ENCODE measurements at places on chromosomes 1 and 21.
A peak's percentile ranks its signal among the peaks of the same experiment; 100 is the strongest.

DNA sequence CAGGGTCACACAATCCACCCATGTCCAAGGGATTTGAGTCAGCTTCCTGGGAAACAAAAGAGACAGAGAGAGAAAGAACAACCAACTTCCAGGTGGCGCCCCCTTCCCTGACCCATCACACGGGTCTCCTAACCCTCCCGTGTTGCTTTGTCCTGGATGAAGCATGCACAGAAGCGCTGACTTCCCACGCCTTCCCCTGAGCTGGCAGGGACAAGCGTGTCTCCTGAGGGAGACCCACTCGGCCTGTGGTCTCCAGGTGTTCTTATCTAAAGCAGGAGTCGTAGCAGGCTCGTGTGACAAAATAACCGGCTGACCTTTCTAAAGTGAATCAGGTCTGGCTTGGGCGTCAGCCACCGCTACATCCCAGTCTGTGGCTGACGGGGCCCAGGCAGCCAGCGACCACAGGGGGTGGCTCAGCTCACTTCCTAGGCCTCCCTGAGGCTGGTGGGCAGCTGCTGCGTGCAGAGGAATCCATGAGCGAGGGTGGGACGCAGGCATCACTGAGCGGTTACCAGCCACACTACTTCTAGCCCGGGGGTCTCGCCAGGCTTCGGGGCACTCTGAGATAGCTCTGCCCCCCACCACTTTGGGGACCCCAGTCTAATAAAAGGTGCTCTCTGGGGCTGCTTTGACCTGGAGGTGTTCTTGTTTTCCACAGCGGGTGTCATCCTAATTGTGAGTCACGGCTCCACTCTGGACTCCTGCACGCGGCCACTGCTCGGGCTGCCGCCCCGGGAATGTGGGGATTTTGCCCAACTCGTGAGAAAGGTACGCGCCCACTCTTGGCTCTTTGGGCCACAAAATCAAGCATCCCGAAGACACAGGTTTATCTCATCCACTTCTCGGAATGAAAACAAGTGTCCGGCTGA lies 40.4 kb downstream of the UBASH3A start:
- DNase-seq, result no peak

DNA sequence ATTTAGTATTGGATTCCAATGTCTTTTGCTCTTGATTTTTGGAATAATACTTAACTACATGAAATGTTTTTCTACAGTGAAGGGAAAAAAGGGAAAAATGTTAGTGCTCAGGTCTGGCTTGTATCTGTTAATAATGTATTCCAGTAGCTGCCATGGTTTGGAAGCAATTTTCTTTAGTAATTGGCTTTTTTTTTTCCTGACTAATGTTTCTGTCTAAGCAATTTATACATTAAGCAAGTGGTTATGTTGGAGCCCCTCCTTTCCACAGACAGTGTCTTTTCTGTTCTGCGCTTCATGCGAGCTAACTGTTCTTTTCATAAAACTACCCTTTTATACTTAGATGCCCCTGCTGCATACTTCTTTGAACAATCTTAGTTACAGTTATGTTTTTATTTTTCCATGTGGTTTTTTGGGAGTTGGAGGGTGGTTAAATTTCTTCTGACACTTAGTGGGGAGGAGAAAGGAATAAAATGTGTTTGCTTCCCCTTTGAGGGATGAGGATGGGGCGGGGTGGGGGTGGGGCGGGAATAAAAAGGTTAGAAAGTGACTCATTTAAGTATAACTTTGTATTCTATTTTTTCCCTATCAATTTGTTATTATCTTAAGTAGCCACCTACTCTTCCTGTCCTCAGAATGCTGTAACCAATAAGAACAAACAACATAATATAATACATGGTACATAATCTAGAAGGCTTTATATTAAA lies 83.1 kb downstream of the CLIC4 start:
- no peak for DNase-seq

DNA sequence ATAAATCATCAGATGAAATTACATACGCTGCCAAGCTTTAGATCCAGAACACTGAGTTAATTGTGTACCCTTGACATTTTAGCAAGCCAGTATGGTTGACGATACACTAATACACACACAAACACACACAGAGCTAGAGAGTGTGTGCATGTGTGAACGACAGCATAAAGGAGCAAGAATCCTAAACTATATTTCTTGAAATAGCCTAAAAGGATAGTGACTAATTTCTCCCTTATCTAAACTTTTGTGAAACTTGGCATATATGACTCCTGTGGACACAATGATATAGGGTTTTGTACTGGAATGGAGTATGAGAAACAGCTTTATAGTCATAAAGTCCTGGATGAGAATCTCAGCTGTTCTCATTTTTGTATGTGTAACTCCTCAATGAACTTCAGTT lies 65.1 kb upstream of the DMRTA2 start:
- DNase-seq, result no peak

GRCh38 chr1:93200086-93200620 lies 19.6 kb downstream of the CCDC18 start:
- no peak for DNase-seq

GRCh38 chr1:20379075-20379474 lies 88.4 kb downstream of the VWA5B1 start:
- DNase-seq, result no peak

DNA sequence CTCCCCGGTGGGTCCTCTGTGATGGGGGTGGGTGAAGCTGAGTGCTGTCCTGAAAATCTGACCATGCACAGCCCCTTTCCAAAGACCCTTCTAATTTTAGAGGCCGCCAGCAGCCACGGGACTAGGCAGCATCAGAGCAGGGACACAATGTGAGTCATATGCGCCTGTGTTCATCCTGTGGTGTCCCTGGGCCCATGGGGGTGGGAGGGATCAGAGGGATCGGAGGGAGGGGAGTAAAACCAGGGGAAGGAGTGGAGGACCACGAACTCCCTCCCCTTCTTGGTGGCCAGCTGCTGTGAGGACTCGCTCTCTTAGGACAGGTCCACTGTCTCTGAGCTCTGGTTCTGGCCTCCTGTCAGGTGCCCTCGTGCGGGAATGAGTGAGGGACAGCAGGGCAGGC lies 61.5 kb downstream of the ADARB1 start:
- peak; percentile 68 for DNase-seq

- no peak for DNase-seq
Observed at GRCh38 chr1:17207046-17207445, 2.1 kb downstream of the PADI1 start.

DNA sequence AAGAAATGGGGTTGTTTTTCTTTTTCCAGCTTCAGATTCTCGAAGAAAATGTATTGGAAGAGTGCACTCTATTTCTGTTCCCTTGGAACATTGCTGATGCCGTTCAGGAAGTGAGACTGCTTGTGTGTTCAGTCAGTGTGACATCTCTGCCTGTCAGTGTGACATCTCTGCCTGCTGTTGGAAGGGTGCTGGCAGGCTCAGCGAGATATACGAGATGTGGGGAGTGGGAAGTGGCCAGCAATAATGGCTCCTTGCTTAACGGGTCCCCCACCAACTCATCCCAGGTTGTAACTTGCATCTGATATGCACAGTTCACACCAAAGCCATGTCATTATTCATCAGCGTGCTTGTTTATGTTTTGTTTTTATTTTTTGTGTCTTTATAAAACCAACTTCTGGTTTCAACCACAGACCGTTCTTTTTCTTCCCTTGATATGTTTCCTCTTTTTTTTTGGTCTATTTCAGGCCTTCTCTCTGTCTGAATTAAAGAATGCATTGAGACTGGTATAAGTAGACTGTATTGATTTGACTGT lies 145.4 kb downstream of the GALNT2 start:
- no peak for DNase-seq

DNA sequence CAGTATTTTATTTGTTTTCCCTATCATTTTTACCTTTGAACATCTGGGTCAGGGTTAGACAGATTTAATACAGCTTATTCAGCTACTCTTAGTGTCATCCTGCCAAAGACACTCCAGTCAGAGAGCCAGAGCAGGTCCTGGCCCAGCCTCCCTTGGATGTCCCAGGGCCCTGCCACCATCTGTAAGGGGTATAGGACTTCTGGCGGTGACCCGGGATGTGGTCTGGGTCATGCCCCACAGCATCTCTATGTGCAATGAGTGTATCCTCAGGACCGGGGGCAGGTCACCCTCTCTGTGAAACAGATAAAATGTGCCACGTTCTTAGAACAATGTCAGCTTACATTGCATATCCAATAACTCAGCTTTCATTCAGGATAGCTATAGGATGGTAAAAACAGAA lies 37.8 kb upstream of the PRSS38 start:
- no peak for DNase-seq

- no peak for DNase-seq
Observed at GRCh38 chr1:115908565-115909274, 67.6 kb upstream of the SLC22A15 start.

DNA sequence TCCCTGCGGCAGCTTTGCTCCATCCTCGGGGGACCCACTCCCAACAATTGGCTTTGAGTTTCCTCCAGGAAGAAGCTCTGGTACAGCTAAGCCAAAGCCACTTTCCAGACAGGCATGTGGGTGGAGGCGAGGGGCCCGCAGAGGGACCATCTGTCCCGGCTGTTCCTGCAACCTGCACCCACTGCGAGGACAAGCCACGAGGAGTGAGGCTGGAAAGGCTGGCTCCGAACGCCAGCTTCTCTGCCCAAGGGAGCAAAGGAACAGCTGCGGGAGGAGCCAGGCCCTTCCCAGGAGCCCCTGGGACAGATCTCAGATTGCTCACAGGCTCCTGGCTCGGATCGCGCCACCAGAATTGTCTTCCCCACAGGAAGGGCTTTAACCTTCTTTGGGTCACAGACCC lies 28.3 kb upstream of the PEF1 start:
- DNase-seq, result peak; percentile 97

DNA sequence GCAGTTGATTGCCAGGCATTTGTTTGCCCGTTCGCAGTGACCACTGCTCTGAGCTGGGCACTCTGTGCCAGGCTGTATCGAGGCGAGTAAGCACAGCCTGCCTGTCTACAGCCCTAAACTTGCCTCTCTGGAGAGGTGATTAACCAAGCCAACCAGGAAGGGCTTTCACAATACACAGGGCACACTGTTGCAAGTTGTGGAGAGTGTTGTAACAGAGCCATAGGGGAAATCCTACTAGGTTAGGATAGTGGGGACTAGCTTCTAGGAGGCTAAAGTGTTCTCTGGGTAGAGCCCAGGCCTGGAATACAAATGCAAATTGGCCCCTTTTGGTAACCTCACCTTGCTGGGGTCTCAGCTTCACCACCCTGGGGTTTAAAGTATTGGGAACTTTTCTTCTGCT lies 23.8 kb downstream of the PRDM2 start:
- DNase-seq, result no peak

DNA sequence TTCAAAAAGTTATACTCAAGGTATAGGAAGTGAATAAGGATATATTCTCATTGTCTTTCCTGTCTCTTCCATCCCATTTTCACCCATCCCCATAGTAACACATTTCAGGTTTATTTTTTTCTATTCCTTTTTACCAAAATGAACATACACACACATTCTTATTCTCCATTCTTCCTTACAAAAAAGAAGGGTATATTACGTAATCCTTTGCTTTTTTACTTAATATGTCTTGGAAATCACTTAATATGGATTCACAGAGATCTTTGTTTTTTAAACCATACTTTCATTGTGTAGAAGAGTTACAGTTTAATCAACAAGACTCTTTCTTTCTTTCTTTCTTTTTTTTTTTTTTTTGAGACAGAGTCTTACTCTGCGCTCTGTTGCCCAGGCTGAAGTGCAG lies 128.2 kb upstream of the BMP8A start:
- DNase-seq, result no peak

DNA sequence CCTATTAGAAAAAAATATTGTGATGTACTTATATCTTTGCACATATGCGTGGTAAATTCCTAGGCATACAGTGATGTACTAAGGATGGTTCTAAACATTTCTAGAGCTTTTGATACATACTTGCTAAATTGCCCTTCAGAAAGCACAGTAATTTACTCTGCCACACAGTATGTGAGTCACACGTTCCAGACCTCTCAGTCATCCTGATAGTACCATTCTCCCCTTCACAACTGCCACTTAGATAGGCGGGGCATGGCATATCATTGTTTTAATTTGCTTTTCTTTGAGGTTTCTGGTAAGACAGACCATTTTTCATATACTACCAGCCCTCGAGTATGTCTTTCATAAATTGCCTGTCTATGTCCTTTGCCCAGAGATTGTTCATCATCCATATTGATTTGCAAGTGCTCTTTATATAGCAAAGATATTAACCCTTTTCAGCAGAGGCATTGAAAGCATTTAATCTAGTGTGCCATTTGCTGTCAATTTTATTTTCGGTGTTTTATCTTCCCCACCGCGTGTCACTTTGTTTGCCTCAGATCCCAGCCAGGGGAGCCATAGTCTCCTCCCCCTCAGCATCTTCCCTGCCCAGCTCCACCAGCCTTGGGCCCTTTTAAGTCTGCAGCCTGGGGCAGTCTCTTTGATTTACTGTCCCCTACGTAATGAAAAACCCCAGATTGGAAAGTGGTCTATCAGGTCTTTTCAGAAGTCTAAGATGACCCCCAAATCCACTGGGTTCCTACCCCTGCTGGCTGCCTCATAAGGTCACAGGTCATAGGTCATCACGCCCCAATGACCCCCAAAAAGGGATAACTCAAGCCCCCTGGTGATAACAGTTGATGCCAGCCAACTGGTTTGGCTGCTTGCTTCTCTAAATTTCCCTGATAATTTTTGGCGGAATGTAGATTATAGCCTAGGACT lies 11.8 kb upstream of the PAX7 start:
- no peak for DNase-seq

- no peak for DNase-seq
Observed at GRCh38 chr1:32048440-32048839, 24.3 kb upstream of the TMEM39B start.

DNA sequence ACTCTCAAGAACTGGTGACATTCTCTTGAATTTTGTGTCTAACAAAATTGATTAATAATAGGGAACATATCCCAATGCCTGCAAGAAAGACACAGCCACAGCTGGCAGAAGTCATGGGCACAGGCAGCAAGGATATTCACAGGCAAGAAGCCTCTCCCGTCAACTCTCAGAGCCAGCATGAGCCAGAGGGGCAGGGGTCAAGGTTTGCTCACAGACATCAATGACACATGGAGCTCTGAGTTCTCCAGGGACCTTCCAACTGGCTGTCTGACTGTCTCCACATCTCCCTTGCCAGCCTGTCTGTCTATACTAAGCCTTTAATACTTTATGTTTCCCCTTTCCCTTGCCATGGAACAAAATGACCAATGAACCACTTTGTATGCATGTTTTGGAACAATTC lies 101.5 kb upstream of the RAB4A start:
- DNase-seq, result no peak

GRCh38 chr1:63794939-63795378 lies 21.1 kb downstream of the ROR1 start:
- DNase-seq, result no peak

- DNase-seq, result no peak
Observed at GRCh38 chr1:117638141-117638540, 32.3 kb downstream of the TENT5C start.

DNA sequence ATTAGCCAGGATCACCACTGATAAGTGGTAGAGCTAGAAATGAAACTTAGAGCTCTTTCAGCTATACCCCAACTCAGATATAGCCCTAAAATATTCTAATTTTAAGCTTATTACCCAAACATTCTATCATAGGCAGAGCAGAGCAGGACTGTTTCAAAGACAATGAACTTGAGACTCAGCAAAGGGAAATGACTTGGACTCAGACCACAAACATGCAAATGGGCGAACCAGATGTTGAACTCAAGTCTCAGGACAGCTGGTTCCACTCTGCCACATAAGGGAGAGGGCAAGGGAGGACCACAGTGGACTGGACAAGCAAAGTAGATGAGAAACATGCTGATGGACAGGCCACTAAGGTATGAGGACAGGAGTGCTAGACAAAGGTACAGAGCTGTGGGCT lies 315.3 kb downstream of the OMA1 start:
- no peak for DNase-seq

- peak; percentile 69 for DNase-seq
Observed at GRCh38 chr1:152141971-152142584, 16.9 kb downstream of the RPTN start.

GRCh38 chr1:159132271-159132881 lies 39.0 kb upstream of the CADM3 start:
- DNase-seq, result peak; percentile 61

Data from WERI-Rb-1 (cell line).